ENCODE measurements at places on chromosomes 2 and 18. TPM values are rescaled to one million over a fixed set of nuclear protein-coding genes. Genes with fewer than 3 reads are reported as not detected.
A peak's percentile ranks its signal among the peaks of the same experiment; 100 is the strongest.

SCN9A gene
- total RNA-seq = 0.07 TPM

ITGB6 gene
- 0.12 TPM for total RNA-seq

- H3K36me3 ChIP-seq = no peaks in the 10 kb centered on the region
- H3K27me3 ChIP-seq = no peaks in the 10 kb centered on the region
- H3K27ac ChIP-seq = no peak overlapping the region
- H3K4me3 ChIP-seq = no peak overlapping the region
- H3K4me1 ChIP-seq = no peaks in the 10 kb centered on the region
Observed at GRCh38 chr2:102010902-102011301, 19.1 kb downstream of the IL1R2 start.

DNA sequence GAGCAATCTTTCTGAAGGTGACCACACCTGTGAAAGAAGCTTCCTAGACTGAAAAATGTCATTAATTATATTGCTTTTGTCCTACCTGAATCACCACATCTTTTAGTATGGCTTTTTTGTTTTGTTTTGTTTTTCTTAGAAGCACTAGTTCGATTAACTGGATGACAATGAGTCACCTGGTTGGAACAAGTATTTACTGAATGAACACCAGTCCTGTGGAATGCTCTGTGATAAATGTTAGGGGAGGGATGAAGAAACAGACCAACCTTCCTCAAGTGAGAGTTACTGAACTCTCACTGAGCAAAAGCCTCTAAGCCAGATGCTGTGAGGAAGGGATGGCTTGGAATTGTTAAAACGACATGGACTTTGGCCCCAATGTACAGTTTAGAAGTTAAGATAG lies 26.8 kb upstream of the DCC start:
- DNase-seq = no peak
- H3K27ac ChIP-seq = no peak overlapping the region
- H3K36me3 ChIP-seq = no peaks in the 10 kb centered on the region
- H3K27me3 ChIP-seq = no peaks in the 10 kb centered on the region
- H3K4me3 ChIP-seq = no peak overlapping the region

DNA sequence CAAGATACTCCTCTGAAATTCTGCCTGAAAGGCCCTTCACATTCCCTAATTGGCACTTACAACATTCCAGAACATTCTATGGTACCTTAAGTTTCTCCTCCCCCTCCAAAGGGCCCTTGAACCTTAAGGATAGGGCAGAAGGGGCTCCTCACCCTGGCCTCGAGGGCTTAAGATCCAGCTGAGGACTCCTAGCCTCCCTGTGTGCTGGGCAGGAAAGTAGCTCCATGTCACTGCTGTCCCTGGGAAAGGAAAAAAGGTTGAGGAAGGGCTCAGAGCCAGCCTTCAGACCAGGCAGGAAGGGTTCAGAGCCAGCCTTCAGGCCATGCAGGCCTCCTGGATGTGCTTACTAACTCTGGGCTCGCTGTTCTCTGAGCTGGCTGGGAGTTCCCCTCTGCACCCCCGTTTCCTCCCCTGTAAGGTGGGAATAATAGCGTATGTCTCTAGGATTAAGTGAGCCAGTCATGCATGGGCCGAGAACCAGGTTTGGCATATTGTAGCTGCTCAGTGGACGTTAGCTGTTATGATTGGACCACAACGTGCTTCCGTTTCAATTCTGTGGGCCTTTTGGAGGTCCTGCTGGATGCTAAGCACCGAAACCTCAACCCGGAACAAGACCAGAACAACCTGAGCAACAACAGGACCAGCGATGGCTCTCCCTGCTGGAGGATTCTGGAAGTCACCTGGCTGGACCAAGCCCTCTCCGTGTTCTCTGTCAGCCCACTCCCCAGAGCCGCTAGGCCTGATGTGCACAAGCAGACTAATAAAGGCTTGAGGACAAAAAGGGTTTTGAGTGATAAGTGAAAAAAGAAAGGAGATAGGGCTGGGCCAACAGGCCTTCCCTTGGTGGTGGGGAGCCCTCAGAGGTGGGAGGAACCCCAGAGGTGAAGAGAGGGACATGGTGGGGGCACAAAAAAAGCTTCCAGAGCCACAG lies 1.0 kb upstream of the B3GNT7 start:
- DNase-seq = no peak
- H3K36me3 ChIP-seq = no peaks in the 10 kb centered on the region
- H3K4me1 ChIP-seq = peaks cover 26% of the 10 kb centered on the region

DNA sequence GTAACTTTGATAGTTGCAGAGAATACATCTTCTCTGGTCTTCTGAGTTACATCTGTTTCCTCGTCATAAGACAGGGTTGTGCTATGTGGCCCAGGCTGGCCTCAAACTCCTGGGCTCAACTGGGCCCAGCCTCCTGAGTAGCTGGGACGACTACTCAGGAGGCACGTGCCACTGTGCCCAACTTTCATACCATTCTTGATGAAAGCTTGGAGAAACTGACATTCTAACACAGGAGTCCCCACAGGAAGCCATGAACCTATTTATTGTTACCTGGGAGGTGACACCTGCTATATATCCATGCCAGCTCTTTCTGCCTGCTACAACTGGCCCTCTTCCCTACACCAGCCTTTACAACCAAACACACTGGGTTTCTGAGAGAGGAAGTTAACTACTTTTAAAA lies 19.1 kb downstream of the EIF2AK3 start:
- no peak overlapping the region for H3K4me3 ChIP-seq
- peaks cover 12% of the 10 kb centered on the region for H3K4me1 ChIP-seq

DNA sequence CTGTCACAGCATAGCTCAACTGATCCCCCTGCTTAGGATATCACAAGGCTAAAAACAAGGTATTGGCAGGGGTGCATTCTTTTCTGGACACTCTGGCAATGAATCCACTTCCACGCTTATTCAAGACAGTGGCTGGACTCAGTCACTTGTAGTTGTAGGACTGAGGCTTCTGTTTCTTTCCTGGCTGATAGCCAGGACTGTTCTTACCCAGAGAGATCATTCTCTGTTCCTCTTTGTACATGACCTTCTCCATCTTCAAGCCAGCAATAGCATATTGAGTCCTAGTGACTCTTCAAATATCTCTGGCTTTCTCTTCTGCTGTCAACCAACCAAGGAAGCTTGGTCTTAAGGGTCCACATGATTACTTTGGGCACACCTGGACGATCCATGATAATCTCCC lies 241.3 kb downstream of the RBM43 start:
- H3K4me3 ChIP-seq = no peak overlapping the region
- no peak for DNase-seq
- no peaks in the 10 kb centered on the region for H3K36me3 ChIP-seq
- H3K27me3 ChIP-seq = no peaks in the 10 kb centered on the region

GRCh38 chr2:222900354-222900753 lies 39.5 kb downstream of the ACSL3 start:
- H3K4me3 ChIP-seq = no peak overlapping the region
- no peaks in the 10 kb centered on the region for H3K27me3 ChIP-seq
- H3K27ac ChIP-seq = no peak overlapping the region
- H3K4me1 ChIP-seq = no peaks in the 10 kb centered on the region
- no peaks in the 10 kb centered on the region for H3K36me3 ChIP-seq

DNA sequence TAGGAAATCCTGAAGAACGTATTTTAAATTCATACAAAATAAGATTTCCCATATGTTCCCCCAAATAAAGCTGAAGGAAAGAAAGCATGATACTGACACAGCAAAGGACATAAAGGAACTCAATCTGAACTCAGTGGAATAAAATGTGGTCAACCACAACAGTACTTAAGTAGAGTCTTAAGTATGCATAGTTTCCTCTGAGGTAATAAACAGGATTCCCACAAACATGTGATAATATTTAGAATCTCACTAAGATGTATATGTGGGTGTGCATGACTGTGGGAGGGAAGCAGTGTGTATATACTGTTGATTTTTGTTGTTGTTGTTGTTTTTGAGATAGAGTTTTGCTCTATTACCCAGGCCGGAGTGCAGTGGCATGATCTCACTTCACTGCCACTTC lies 69.3 kb downstream of the NOL10 start:
- H3K36me3 ChIP-seq = no peaks in the 10 kb centered on the region
- no peaks in the 10 kb centered on the region for H3K27me3 ChIP-seq
- H3K4me1 ChIP-seq = no peaks in the 10 kb centered on the region
- H3K27ac ChIP-seq = no peak overlapping the region
- DNase-seq = no peak
- no peak overlapping the region for H3K4me3 ChIP-seq

GRCh38 chr18:34867520-34867919 lies 157.4 kb downstream of the DTNA start:
- peak; percentile 18 for DNase-seq
- no peaks in the 10 kb centered on the region for H3K27me3 ChIP-seq
- H3K4me3 ChIP-seq = no peak overlapping the region
- no peaks in the 10 kb centered on the region for H3K36me3 ChIP-seq
- no peak overlapping the region for H3K27ac ChIP-seq
- H3K4me1 ChIP-seq = no peaks in the 10 kb centered on the region

GRCh38 chr2:118991554-118991953 lies 49.6 kb downstream of the MARCO start:
- H3K27me3 ChIP-seq = peaks cover 33% of the 10 kb centered on the region
- H3K4me1 ChIP-seq = no peaks in the 10 kb centered on the region
- no peaks in the 10 kb centered on the region for H3K36me3 ChIP-seq
- no peak overlapping the region for H3K27ac ChIP-seq

DNA sequence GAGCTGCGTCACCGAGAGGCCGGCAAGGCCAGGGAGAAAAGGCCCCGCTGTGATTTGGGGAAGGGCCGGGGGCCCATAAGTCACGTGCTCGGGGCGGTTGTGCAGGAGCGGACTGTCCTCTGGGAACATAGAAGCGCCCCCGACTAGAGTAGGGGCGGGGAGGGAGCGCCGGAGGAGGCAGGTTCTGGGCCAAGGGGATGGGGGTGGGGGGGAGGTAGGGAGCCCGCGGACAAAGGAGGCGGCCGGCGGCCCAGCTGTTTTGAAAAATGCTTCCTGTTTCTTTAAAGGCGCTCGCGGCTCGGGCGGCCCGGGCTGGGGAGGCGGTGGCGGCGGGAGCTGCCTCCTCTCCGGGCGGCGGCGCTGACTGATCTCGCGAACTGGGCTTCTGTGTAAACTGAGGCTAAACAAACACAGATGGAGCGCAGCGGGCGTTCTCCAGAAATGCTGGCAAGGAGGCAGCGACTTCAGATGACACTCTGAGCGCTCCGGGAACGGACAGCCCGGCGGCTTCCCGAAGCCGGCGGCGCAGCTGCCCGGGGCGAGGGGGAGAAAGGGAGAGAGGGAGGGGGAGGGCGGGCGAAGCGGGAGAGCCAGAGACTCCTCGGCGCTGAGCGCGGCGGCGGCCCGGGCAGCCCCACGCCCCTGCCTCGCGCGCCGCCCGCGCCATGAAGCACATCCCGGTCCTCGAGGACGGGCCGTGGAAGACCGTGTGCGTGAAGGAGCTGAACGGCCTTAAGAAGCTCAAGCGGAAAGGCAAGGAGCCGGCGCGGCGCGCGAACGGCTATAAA lies at the start of gene ATOH8:
Gene ATOH8 (plus strand): TSS at position 467 of the 788 bp plus-strand sequence. CDS start 199 bp downstream, at position 666.
- peak within 1 kb of the TSS; percentile 61 for H3K4me3 ChIP-seq
- peak within 1 kb of the TSS; percentile 51 for H3K27ac ChIP-seq
- no peak for DNase-seq
- H3K27me3 ChIP-seq = peaks cover 56% of the 10 kb centered on the region

DNA sequence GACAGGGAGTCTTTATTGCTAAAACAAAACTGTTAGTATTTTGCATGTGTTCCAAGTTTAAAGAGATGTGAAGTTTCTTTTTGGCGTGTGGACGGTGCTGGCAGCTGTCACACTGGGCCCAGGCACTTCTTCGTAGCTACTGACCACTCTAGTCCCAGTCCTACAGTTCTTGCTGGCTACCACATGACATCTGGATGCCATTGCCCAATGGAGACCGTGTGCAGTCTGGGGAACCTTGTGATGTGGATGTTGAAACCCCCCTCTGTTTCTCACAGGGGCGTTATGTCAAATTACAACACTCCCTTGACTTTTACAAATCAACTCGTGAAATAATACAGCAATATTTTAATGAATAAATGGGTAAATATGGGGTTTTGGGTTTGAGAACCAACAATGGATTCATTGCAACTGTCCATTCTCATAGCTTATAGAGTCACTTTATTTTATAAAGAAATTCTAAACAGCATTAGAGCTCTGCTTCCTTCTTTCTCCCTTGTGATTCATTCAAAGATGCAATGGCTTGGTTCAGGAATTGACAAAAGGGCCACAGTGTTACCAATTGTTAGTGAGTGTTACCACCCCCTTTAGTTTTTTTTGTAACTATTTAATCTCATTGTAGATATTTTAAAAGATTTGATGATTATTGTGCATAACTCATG lies 1.2 kb downstream of the GPD2 start:
- H3K27ac ChIP-seq = peak overlapping the region; percentile 97
- no peak for DNase-seq

DNA sequence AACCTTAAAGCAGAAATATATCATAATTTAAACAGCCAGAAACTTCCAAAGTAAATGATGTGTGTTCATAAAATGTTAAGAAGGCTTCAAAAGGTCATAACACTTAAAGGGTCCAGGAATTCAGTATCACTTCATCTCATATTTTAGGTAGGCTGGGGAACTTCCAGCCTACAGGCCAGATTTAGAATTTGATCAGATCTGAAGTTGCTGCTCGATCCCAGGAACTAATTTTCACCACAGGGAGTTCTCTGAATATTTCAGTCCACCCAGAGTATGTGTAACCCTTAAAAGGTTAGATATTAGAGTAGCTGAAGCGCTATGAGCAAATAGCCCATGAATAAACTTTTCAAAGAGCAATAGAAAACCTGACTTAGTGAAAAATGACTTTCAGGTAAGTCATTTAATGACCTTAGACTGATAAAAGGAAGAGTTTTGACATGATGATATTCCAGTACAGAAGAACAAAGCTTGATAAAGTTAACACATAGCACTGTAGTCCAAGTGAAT lies 1.7 kb downstream of the WIPF1 start:
- no peak overlapping the region for H3K4me3 ChIP-seq
- no peaks in the 10 kb centered on the region for H3K27me3 ChIP-seq
- DNase-seq = no peak
- H3K36me3 ChIP-seq = no peaks in the 10 kb centered on the region

DNA sequence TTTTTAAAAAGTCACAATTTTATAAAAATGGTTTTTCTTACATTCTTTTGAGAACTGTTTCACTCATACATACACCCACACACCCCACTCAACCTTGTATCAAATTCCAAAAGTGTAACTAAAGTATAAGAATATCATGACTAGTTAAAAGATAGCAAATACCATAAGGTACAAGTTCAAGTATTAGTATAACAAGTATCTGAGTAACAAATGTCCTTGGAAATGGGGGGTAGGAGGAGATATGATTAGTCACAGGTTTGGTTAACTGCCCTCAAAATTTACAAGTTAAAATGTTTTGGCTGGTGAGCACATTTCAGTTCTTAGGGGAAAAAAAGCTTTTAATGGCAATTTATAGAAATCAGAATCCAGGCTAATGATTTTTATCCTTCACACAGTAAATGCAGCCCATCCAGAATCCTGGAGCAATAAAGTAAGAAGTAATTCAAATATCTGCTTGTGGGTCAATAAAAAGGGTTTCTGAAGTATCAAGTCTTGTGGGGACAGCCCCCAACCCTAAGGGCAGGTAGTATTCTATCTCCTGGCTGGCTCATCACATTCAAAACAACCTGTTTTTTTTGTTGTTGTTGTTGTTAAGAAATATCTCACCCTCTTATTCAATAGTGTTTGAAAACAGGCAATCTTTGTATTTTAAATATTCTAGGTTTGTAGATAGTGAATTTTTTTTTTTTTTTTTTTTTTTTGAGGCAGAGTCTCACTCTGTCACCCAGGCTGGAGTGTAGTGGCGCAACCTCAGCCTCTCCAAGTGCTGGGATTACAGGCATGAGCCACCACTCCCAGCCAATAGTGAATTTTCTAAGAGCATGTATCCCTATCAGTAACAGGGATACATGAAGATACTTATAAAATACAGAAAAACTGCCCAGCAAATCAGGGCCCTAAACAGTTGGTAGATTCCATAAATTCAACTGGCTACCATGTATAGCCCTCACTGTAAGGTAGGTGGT lies 14.5 kb downstream of the IAH1 start:
- H3K27me3 ChIP-seq = no peaks in the 10 kb centered on the region
- no peaks in the 10 kb centered on the region for H3K4me1 ChIP-seq
- H3K36me3 ChIP-seq = peaks cover 71% of the 10 kb centered on the region
- DNase-seq = no peak
- H3K27ac ChIP-seq = no peak overlapping the region
- H3K4me3 ChIP-seq = no peak overlapping the region
